ENCODE measurements at places on chromosomes 2 and 18. TPM values are rescaled to one million over a fixed set of nuclear protein-coding genes. Genes with fewer than 3 reads are reported as not detected.

REG3A gene
- not detected for total RNA-seq

DNA sequence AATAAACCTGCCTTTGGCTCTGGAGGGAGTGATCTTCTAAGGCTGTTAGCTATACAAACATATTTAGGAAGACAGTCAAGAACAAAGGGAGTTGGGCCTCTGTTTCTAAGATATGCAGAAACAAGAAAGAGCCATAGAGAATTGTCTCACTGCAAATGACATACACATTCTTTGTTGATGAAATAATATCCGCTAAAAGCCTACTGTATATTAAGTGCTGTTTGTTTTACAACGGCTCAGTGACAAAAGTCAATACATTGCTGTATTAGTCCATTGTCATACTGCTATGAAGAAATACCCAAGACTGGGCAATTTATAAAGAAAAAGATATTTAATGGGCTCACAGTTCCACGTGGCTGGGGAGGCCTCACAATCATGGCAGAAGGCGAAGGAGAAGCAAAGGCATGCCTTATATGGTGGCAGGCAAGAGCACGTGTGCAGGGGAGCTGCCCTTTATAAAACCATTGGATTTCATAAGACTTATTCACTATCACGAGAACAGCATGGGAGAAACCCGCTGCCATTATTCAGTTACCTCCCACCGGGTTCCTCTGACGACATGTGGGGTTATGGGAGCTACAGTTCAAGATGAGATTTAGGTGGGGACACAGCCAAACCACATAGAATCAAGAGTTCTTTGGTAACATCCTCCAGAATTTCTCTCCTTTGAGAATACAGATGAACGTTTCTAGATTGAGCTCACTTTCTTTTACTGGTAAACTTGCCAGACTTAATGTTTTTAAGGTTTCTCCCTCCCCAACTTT lies 157.8 kb downstream of the PIK3C3 start:
- no peak overlapping the region for H3K4me3 ChIP-seq
- no peaks in the 10 kb centered on the region for H3K36me3 ChIP-seq
- H3K4me1 ChIP-seq, result peaks cover 9% of the 10 kb centered on the region
- no peak for DNase-seq
- H3K27me3 ChIP-seq, result no peaks in the 10 kb centered on the region
- no peak overlapping the region for H3K27ac ChIP-seq

- H3K27ac ChIP-seq, result no peak overlapping the region
- H3K4me3 ChIP-seq, result no peak overlapping the region
- no peak for DNase-seq
- H3K27me3 ChIP-seq, result no peaks in the 10 kb centered on the region
These were observed 498.2 kb upstream of the TNP1 start for GRCh38 chr2:217357886-217358620.

DNA sequence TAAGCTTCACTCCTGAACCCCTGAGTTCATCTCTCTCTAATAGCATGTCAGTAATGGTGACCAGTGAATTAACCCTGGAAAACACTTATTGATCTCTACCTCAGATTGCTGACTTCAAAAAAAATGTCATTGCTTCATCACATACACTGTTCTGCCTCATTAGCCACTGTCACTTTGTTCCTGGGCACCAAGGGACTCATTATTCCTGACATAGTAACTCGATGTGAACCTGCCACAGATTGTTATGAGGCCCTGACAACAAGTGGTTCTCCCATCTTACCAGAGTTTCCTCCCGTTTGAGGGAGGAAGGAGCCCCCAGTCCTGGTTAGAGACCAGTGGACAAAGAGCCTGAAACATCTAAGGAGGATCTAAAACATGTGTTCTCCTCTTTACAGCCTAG lies 403.3 kb upstream of the SMIM21 start:
- DNase-seq, result no peak
- no peak overlapping the region for H3K4me3 ChIP-seq
- no peaks in the 10 kb centered on the region for H3K4me1 ChIP-seq
- H3K27me3 ChIP-seq, result no peaks in the 10 kb centered on the region
- H3K27ac ChIP-seq, result no peak overlapping the region
- H3K36me3 ChIP-seq, result no peaks in the 10 kb centered on the region

- no peak overlapping the region for H3K4me3 ChIP-seq
- no peaks in the 10 kb centered on the region for H3K4me1 ChIP-seq
- DNase-seq, result no peak
- H3K27me3 ChIP-seq, result no peaks in the 10 kb centered on the region
- H3K27ac ChIP-seq, result no peak overlapping the region
- H3K36me3 ChIP-seq, result no peaks in the 10 kb centered on the region
These were observed 703.6 kb downstream of the CPS1 start for GRCh38 chr2:211259831-211260476.

GRCh38 chr2:15198051-15198450 lies 363.1 kb downstream of the NBAS start:
- H3K4me1 ChIP-seq, result no peaks in the 10 kb centered on the region
- H3K36me3 ChIP-seq, result no peaks in the 10 kb centered on the region
- H3K27ac ChIP-seq, result no peak overlapping the region
- no peaks in the 10 kb centered on the region for H3K27me3 ChIP-seq
- no peak for DNase-seq
- H3K4me3 ChIP-seq, result no peak overlapping the region

GRCh38 chr2:53445383-53446070 lies 322.1 kb upstream of the CHAC2 start:
- no peak overlapping the region for H3K27ac ChIP-seq
- H3K27me3 ChIP-seq, result no peaks in the 10 kb centered on the region
- no peak overlapping the region for H3K4me3 ChIP-seq
- no peaks in the 10 kb centered on the region for H3K36me3 ChIP-seq

DNA sequence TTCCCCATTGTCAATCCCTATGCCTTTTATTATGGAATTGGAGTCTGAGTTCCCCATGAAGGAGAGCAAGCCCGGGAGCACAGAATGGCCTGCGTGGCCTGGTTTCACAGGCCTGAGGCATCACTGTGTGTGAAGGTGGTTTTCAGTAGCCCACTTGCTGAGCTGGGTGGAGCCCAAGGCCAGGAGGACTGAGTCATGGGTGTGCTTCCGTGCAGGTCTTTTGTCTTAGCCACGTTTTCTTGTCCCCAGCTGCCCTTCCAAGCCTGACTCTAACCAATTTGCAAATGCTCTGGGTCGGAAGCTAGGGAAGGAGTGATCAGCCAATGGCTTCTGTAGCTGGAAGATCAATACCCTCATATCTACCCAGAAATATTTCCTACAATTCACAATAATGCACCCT lies 119.2 kb downstream of the MAPK4 start:
- no peaks in the 10 kb centered on the region for H3K4me1 ChIP-seq
- H3K27me3 ChIP-seq, result no peaks in the 10 kb centered on the region
- no peak for DNase-seq
- no peaks in the 10 kb centered on the region for H3K36me3 ChIP-seq
- no peak overlapping the region for H3K27ac ChIP-seq
